ENCODE measurements at places on chromosomes 11 and 22.

GRCh38 chr11:117189191-117189940 is 9.8 kb upstream of the TAGLN start:
- DNase-seq, result no peak

- no peak for DNase-seq
Measured at GRCh38 chr11:29645373-29645772, 371.5 kb downstream of the KCNA4 start.

DNA sequence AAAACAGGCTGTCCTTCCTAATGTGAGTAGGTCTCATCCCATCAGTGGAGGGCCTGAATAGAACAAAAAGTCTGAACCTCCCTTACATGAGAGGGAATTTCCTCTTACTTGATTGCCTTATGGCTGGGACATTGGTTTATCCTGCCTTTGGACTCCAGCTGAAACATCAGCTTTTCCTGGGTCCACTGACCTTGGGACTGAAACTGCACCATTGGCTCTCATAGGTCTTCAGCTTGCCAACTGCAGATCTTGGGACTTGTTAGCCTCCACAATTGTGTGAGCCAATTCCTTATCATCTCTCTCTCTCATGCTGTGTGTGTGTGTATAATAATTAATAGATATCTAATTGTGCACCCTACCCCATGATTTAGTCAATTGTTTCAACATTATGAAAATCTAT is 375.3 kb upstream of the DDI1 start:
- no peak for DNase-seq

GRCh38 chr11:35723913-35724312 is 61.3 kb downstream of the TRIM44 start:
- no peak for DNase-seq
